Upper lobe of right lung (tissue), 1 donor: ENCODE measurements at places on chromosomes 4 and X.

DNA sequence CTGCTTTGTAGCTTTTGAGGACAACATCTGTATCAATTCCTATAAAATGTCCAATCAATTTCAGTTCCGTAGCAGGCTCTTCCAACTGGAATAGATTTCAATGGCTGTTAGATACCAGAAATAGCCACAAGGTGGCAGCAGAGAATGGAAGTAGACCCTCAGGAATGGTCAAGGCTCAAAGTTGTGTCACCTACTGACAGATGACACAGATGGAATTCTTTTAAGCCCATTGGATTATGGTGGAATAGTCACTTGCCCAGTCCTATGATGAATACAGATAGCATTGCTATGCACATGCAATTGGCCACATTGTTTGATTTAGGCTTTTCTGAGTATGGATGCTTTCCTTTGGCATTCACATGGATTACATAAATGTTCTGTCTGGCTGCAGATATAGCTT, 130.4 kb upstream of the RADX start:
- no peak for DNase-seq

DNA sequence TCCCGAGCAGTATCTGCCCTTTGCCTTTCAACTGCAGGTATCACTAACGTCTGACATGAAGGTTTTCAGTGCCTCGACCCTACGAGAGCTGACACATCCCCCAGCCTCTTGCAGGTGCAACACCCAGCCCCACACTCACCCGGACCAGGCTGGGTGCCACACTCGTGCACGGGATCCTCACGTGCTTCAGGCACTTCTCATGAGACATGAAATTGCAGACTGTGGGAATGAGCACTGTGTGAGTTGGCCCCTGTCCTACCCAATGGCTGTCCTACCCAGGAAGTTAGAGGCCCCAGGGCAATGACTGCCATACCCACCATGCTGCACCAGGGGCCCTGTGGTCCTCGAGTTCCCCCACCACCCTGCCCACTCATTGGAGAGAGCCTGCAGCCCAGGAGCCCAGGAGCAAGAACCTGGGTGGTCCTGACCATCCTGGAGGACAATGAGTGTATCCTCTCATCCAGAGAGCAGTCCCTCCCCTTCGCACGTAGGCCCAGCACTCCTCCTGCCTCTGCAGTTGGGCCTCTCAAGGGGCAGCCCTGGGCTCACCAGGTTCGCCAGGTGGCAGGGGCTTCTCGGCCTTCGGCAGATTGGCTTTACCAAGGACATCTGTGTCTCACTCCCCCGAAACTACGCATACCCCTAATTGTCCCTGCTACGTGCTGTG, 2.4 kb downstream of the DGKQ start:
- no peak for DNase-seq

- DNase-seq = no peak
Measured at GRCh38 chrX:119900976-119901375, 5.3 kb downstream of the AKAP14 start.

GRCh38 chrX:63513825-63514568, 162.9 kb upstream of the SPIN4 start:
- no peak for DNase-seq
